ENCODE measurements at places on chromosomes 1 and 21.

DNA sequence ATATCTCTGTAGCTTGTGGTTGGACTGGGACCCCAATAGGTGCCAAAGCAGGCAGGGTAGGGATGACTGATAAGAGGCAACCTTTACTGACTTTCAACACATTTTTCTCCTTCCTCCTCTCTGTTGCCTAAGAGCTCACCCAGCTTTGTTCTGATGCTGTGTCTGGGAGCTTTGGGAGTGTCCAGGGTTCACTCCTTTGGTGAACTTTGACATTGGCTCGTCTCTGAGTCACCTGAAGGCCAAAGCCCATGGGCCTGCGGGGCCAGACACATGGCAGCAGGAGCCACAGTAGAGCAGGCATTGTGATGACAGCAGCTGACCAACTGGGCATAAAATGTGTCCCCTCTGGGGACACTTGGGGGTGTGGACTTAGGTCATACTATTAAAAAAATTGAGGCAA, 99.5 kb upstream of the ZNF644 start:
- no peak for DNase-seq

GRCh38 chr1:17466359-17466758, 26.9 kb upstream of the RCC2 start:
- DNase-seq = no peak

DNA sequence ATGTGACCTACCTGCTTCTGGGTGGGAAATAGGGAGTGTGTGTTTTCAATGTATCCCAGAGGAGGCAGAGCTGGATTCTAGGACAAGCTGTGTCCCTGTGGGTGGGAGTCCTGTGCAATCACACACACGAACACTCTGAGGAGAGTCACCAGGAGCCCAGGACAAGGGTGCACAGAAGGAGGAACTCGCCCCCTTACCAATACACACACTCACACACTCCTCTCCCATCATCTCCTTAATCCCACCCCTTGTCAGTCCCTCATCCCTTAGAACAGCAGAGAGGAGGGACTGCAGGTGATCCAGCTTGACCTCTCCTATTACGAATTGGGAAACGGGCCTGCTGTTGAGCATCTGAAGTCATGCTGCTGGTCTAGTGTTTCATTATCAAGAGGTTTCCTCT, 8.5 kb upstream of the MYBPHL start:
- no peak for DNase-seq

DNA sequence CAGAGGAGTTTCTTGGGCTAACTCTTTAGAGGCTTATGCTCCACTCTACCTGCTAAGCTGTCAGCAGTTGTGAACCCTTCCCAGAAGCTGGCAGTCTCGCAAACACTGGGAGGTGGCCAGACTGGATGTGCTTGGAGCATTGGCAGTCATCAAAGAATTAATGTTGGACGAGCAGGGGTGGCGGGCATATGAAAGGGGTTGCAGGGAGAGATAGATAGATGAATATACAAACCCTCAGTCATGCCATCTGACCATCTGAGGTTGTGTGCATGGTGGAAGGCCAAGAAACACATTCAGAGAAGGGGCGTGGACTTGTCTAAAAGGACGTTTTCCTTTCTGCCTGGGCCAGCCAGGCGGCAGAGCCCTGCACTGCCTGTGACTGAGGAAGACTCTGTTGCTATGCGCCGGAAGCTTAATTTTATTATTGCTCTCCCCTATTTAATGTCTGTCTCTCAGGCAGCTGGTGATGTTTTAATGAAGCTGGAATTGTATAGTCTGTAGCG, 164.4 kb downstream of the PBX1 start:
- no peak for DNase-seq

GRCh38 chr1:95116580-95117206, 462 bp upstream of the TLCD4 start:
- DNase-seq = peak; percentile 61

- peak; percentile 49 for DNase-seq
Observed at GRCh38 chr1:207414606-207415108, 39.5 kb upstream of the CR2 start.

- peak; percentile 58 for DNase-seq
Observed at GRCh38 chr1:153649137-153649862, 9.2 kb upstream of the SNAPIN start.

DNA sequence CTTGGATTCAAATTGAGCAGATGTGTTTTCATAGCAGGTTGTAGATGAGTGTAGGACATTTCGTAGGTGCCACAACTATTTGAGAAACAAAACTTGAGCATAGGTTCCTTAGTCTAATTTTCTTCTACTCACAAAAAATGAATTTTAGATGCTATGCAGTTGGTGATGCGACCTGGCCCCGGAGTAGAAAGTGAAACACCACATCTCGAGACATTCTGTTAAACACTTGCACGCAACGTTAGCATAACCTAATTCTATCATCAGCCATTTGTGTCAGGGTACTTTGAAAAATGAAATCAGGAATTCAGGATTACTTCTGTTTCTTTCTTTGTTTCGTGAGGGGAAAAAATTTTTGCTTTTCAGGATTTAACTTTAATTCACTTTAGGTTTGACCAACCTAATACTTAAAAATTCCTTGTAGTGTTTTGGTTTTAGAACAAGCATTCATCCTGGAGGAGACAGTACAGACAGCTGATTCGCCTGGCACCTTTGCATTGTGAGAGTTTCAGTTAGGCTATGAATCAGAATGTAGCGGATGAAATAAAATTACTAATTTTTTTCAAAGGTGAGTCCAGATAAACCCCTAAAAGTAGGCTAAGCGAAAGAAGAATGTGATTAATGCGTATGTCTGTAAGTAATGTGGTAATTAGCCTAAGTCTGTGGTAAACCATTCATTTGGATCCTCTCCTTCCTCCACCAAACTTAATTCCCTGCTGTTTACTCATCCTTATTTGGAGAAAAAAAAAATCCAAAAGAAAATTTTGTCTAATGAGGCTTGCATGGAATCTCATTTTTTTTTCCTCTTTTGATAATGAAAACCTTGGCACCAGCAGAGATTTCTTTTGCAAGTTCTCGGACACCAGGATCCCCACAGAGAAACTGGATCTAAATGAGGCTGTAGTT, 44.9 kb downstream of the MAP3K21 start:
- DNase-seq = no peak

- no peak for DNase-seq
Observed at GRCh38 chr1:232150770-232151548, 479.0 kb downstream of the SIPA1L2 start.

DNA sequence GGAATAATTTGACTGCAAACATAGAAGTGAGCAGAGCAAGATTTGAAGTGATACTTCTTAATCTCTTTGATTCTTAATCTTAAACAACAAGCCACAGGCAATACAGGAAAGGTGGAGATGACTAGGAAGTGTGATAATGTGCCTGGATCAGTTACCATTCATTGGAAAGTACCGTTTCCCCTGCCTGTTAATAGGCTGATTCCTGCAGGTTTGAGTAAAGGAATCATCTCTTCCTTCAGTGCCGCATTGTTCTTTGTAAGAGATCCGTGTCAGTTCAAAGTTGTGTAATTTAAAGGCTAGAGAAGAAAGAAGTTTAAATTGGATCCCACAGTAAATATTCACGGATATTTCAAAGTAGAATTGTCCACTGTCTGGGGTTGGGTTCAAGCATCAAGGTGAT, 43.5 kb upstream of the BCL10 start:
- DNase-seq = no peak

DNA sequence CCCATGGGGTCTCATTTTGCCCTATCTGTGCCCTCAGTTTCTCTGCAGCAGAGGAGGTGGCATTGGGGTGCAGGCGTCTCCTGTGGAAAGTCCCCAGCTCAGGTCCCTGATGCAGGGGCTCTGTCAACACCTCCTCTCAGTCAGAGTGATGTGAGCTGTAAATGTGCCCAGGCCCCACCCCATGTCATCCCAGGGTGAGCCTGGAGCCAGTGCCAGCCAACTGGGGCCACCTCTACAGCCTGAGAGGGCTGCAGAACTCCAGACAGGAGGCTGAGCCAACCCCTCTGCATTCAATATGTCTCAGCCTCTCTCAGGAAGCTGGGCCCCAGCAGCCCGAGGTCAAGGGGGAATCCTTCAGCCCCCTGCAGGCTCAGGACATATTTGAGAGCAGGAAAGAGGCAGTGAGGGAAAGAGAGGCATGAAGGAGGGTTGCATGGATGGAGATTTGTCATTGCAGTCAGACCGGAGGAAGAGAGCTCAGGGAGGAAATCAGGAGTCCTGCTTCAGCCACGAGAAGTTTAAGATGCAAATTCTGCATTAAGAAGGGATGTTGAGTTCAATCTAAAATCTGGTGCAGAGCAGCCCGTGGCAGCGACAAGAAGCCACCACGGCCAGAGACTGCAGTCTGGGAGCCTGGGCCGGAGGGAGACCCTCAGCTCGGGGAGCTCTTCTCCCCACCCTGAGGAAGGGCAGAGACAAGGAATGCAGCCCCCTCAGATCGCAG, 288.2 kb upstream of the VAMP3 start:
- no peak for DNase-seq

- peak; percentile 78 for DNase-seq
Observed at GRCh38 chr1:101357444-101357986, 120.7 kb downstream of the S1PR1 start.

- peak; percentile 26 for DNase-seq
Observed at GRCh38 chr1:42845866-42846256, 552 bp upstream of the ZNF691 start.

DNA sequence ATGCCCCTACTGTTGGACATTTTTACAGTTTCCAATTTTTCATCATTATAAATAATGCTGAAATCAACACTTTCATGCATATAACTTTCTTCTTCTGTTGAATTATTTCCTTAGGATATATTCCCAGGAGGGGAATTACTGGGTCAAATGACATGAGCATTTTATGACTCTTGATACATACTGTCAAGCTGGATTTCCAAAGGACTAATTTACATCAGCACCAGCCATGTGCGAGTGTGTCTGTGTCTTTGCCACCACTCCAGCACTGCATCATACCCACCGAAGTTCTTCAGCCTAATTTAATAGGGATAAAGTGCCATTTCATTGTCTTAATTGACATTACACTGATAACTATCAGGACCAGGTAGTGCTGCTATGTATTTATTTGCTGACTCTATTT, 146.7 kb downstream of the CSMD2 start:
- DNase-seq = no peak

DNA sequence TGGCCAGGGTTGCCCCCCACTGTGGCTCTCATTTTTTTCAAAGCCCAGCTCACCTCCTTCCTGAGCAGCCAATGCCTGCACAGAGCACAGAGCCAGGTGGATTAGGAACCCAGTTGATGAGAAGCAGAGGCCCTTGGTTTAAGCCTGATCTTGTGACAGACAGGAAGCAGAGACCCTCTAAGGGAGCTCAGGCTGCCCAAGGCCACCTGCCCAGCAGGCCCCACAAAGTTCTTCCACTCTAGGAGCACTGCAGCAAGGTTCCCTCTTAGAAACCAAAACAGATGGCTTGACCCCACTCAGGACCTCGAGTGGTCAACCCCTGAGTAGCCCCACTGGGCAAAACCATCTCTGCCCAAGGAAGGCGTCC, 25.5 kb upstream of the PRSS38 start:
- no peak for DNase-seq

- peak; percentile 20 for DNase-seq
Observed at GRCh38 chr1:24898909-24899439, 31.1 kb downstream of the RUNX3 start.

DNA sequence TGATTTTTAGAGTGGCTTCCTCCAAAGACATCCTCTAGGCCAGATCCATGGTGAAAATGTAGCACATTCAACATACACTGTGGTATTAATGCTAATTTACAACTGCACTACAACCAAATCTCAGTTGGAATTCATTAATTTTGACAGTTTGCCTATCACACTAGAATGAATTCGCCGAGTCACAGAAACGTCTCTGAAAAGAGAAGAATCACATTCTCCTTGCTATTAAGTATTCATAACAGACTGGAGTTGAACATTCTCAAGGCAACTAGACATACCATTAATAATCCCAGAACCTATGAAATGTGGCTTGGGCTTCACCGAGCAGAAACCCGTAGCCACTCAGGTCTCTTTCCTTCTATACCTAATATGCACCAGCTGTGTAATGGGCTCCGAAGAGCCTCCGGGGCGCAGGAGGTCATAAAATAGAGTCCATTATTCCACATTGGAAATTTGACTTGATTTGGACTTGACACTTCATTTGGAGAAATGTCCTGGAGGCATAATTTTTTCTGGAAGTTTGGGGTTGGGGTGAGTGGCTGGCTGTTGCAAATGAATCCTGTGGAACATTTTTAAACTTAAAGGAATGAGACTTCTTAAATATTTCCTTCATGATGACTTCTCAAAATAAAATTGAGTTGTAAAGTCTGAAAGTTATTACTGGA, 117.1 kb downstream of the DSCAM start:
- no peak for DNase-seq

GRCh38 chr1:33502726-33503125, 30.3 kb downstream of the ZSCAN20 start:
- DNase-seq = no peak

- no peak for DNase-seq
Observed at GRCh38 chr1:65022216-65022615, 55.9 kb upstream of the JAK1 start.

DNA sequence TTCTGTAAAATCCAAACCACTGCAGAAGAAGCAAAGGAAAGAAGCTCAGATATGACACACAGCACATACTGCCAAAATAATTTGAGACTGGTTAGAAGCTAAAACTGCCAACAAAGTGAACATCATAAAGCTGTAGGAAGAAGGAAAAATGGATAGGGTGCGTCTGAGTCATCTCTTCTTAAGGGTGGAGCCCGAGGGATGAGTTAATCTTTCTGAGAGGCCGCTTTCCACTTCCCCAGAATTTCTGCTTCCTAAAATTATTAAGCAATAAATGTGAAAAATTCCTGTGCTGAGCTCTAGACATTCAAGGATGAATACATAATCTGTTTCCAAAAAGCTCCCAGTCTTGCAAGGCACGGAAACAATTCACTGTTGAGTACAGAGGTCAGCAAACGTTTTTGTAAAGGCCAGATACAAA, 20.1 kb downstream of the PPT1 start:
- no peak for DNase-seq

Data from activated naive CD4-positive, alpha-beta T cell treated with anti-CD3 and anti-CD28 coated beads, Interleukin-2, amount 10 ng/mL, durations not matched to agents 7 days and 5 days (primary cell).